Urinary bladder (tissue), 4 donors: ENCODE measurements at places on chromosomes 6 and 20. TPM values are rescaled to one million over a fixed set of nuclear protein-coding genes. Genes with fewer than 3 reads are reported as not detected.

- DNase-seq: no peak
Observed at GRCh38 chr6:170313716-170314295, 7.2 kb downstream of the FAM120B start.

GRCh38 chr6:151413372-151414145 lies 22.2 kb upstream of the ZBTB2 start:
- DNase-seq: no peak

GRCh38 chr20:53918949-53919361 lies 151.4 kb downstream of the BCAS1 start:
- DNase-seq: no peak

DNA sequence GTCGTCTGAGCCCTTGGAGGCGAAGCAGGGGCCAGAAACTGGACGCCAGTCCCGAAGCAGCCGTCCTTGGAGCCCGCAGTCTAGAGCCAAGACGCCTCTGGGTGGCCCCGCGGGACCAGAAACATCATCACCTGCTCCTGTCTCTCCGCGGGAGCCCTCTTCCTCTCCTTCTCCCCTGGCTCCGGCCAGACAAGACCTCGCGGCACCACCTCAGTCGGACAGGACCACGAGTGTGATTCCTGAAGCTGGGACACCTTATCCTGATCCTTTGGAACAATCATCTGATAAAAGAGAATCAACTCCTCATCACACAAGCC lies 416 bp downstream of the RSPH4A start:
- DNase-seq: no peak

DNA sequence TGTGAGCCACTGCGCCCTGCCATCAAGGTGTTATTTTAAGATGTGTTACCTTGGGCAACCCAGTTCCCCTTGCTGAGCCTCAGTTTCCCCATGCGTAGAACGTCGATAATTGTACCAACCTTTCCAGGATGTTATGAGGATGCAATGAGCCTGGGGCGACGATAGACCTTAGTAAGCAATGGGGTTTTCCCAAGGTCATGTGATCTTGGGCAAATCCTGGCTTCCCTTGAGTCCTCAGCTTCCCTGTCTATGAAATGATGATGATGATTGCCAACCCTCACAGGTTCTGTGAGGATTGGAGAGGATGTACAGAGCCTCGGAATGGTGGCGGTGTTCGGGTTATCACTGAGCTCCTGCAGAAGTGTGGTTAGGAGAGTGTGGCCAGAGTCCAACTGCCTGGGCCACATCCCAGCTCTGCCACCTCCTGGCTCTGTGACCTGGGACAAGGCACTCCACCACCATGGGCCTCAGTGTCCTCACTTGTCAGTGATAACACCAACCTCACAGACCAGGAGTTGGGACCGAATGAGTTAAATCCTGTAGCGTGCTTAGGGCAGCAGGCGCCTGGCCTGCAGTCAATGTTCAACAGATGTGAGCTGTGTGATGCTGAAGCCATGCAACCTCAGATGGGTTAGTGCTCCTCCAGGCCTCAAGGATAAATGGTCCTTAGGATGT lies 23.4 kb downstream of the SIRPA start:
- no peak for DNase-seq

CST5 gene
- total RNA-seq: not detected

PGM3 gene
- total RNA-seq: 109 TPM

HTR1E gene
- 0.26 TPM for total RNA-seq

C20orf202 gene
- 0.21 TPM for total RNA-seq

IL17A gene
- total RNA-seq: not detected
